ENCODE measurements at places on chromosomes 12 and 14.

DNA sequence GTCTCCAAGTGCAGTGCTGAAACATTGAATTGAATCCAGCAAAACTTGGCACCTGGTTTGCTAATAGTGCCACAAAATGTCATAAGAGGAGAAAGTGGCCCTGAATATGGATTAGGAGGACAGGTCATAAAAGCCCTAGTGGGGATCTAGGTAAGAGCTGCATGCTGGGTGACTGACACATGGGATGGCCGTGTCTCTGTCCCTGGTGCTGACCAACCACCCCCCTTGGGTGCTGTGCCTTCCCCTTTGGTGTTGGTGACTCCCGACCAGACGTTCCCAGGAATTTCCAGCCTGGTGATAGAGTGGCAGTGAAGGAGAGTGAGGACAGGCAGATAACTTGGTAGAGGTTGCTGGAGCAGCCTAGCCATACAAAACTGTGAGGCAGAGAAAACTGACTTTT lies 142.8 kb downstream of the VRK1 start:
- no peak for DNase-seq

DNA sequence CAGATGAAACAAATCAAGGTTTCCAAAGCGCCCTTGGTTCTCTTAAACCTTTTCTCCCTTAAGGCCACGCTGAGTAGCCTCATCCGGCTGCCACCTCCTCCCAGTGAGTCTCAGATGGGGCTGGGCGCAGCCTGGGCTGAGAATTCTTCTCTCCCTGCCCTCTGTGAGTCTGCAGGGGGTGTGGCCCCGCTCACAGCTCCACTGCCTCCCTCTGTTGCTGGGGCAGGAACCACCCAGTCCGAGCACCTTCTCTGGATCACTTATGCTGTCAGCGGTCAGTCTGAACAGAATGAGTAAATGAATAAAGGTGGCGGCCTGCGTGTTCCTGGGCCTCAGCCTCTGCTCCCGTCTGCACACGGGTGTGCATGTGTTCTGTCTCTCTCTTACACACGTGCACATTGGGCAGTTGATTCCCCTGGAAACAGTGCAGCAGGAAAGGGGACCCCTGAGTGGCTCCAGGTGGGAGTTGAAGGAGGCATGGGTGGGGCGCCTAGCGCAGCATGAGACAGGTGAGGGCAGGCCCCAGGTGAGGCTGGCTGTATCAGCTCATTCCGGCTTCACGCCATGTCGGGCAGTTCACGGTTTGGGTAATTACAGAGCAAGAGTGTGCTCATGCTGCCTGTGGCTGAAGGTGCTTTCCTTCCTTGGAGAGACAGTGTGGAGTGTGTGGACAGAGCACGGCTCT lies 4.3 kb downstream of the PAPLN start:
- no peak for DNase-seq

GRCh38 chr14:70714055-70714550 lies 72.4 kb downstream of the TTC9 start:
- DNase-seq, result peak; percentile 70

DNA sequence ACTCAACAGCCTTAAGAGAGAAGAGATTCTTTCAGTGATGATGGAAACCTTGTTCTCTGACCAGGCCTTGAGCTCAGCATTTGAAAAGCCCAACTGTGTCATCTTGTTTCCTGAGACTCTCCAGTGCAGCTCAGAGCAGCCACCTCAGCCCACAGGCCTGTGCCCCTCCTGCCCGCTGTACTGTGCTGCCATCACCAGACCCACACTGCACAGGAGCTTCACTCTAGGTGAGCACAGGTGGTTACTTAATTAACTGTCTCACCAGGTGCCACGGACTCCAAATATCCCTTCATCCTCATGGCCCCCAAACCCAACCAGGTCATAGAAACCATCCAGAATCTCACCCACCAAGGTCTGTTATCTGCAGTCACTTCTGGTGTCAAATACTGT lies 51.3 kb downstream of the JAG2 start:
- no peak for DNase-seq

DNA sequence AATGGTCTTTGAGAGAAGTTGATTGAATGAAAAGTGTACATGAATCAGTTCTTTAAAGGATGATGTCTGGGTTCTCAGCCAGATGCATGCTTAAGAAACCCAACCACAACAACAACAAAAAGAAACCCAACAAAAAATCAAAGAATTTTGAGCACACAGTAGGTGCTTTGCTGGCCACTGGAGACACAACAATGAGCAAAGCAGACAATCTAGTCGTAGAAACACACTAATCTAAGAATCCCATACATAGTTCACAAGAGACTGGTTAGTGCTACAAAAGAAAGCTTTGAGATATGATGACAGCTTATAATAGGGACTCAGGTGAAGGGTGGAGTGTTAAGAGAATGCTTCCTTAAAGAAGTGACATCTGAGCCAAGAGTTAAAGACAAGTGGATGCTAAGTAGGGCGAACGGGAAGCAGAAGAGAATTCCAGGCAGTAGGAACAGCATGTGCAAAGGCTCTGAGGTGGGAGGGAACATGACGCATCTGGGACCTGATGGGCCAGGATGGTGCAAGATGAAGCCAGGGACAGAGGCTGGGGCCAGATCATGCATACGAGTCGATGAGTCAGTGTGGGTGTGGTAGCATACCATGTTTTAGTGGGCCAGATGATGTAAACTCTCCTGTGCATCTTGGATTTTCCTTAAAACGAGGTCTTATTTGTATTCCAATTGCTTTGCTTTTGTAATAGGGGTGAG lies 4.6 kb upstream of the HIP1R start:
- no peak for DNase-seq

GRCh38 chr12:112684742-112685141 lies 106.8 kb upstream of the RPH3A start:
- DNase-seq, result no peak

DNA sequence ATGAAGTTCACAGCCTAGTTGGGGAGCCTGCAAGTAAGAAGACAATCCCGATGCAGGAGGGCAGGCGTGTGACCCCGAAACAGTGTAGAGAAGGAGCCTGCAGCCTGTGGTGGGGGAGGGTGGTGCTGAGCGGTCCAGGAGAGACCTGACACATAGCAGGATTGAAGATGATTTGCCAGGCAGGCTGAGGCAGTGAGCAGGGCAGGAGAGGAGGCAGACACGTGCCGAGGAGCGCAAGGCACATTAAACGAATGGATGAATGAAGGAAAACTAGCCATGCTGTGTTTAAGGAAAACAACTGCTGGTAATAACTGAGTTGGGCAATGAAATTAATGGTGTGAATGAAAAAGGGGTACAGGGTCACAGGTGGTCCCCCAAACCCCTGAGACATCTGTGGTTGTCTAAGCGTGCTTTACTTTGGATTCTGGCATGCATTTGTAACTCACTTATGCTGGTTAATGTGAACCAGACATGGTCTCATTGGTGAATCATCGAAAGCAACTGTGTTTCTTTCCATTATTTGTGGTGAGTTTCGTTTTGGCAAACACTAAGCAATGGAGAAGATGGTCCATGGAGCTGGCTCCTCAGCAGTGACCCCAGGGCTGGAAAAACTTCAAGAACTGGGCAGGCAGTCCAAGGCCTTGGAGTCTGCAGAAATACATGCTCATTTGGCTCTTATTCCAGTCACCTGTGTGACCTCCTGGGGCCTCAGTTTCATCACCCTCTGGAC lies 96.9 kb upstream of the EVL start:
- no peak for DNase-seq

GRCh38 chr12:39122562-39123204 lies 217.3 kb upstream of the CPNE8 start:
- no peak for DNase-seq

GRCh38 chr14:70905301-70905700 lies 2.0 kb upstream of the PCNX1 start:
- no peak for DNase-seq

DNA sequence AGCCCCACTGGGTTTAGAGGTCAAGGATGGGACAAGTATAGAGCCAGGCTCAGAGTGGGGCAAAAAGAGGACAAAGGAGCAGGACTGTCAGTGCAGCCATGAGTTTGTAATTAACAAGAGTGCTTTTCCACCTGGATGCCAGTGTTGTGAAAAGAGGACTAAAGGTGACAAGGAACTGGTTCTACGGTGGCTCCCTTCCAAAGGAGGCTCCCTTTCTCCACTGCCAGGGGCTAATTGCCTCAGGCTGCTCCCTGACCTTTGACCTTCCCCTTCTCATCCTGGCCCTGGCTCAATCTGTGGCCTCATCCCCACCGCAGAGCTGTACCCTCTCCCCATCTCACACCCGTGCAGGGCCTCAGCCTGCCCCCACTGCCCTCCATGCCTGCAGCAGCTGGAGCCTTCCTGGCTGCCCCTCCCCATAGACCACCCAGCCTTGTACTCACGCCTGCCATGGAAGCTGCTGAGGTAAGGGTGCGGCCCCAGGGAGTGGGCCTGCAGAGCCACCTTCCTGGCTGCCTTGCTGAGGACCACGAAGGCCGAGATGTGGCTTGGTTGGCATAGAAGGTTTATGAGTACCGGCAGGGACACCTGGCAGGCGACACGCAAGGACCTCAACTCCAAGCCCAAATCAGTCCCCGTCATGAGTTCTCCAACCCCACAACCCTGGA lies 24.8 kb upstream of the FKBP4 start:
- no peak for DNase-seq

GRCh38 chr12:123468786-123469185 lies 10.8 kb downstream of the SNRNP35 start:
- DNase-seq, result no peak

GRCh38 chr12:46553266-46553665 lies 180.7 kb upstream of the SLC38A2 start:
- DNase-seq, result peak; percentile 8

DNA sequence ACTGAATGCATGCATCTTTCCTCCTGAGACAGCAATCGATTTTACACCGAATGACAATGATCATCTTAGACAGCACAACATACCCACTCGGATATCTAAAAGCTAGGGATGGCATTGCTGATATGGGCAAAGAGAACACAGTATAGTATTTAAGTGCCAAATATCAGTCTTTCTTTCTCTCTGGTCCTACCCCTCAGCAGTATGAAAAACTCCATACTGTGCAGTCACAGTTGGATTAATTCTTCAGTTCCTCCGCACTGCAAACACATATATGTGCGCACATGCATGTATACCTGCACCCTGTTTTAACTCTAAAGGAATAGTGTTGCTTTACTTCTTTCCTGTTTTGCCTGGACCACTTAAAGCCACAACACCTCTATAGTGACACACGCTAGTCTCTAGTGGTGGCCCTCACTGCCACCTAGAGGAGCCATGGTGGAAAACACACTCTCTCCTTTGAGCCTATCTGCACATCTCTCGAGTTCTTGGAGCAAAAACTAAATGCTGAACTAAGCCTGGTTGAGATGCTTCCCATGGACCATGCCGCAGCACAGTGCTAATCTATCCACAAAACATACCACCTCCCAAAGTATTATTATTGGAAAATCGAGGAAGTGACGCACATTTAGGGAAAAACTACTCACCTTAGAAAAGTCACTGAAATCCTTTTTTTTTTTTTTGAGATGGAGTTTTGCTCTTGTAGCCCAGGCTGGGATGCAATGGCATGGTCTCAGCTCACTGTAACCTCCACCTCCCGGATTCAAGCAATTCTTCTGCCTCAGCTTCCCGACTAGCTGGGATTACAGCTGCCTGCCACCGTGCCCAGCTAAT lies 11.9 kb downstream of the TMEM52B start:
- DNase-seq, result peak; percentile 73

DNA sequence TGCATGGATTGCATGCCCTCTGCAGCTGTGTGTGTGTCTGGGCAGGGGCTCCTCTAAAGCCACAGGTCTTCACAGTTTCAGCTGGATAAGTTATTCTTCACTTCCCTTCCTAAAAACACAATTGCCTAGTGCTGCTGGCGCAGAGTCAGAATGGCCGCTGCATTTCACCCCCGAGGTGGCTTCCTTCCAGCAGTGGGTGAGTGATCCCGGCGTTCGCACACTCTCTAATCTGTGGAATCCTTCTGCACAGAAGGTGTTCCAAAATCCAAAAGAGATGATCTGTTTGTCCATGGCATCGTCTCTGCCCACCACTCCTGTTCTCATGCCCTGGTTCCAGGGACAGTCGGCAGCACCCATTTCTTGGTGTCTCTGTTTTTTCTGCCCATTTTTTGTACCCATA lies 340.7 kb downstream of the DPF3 start:
- DNase-seq, result no peak

GRCh38 chr12:45743247-45743646 lies 13.7 kb downstream of the ARID2 start:
- no peak for DNase-seq

DNA sequence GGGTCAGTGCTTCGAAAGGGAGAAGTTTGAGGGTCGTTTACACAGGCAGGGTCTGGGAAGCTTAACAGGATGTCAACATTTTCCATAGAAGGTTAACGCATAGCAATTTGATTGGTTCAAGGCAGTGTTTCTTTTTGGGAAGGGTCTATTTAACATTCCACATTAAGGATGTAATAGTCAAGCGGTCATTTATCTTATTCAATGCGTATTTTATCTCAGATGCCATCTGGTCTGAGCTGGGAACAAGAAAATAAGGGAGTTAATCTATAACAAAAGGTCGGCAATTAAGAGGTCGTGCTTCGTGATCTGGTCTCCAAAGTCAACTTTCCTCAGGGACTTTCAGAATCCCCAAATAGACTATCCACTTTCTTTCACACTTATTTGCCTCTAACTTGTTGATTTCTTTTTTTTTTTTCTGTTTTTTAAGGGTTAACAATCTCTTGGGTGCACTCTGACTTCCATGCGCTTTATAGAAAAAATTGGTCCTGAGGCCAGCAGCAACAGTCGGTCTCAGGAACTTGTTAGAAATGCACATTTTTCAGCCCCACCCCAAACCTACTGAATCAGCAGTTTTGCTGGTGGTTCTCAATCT lies 550 bp upstream of the RESF1 start:
- DNase-seq, result no peak

DNA sequence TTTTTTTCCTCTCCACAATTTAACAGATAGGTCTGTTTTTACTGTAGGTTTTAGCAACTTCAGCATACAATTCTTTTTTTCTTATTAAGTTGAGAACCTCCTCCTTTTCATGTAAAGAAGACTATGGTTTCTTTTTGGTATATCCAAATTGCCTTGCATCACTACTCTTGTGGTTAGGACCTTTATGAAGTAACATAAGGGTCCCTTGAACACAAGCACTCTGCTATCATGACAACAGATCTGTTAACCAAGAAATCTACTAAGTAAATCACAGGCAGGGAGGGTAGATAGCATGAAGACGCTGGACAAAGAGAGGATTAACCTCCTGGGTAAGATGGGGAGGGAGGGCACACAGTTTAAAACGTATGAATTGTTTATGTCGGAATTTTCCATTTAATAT lies 380.6 kb downstream of the CCDC91 start:
- DNase-seq, result no peak

- DNase-seq, result peak; percentile 72
Observed at GRCh38 chr14:90398315-90398839, 1.5 kb downstream of the CALM1 start.

DNA sequence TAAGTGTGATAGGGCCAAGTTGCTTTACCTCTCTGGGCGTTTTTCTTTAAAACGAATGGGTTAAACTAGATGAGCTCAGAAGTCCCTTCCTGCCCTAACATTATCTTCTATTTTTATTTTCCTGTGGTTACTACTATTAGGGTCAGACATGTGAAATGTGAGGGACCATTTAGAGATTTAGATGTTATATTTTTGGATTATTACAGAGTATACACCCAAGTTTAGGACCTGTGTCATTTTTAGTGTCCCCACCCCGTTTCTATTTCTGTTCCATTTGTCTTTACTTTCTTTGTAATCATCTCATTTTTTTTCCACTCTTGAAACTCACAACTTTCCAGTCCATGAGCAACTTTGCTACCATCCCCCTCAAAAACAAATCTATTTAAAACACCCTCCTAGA lies 56.3 kb downstream of the SLC4A8 start:
- DNase-seq, result no peak

- no peak for DNase-seq
Observed at GRCh38 chr14:75486318-75486717, 36.0 kb upstream of the BATF start.
